Cardiac muscle cell (in vitro differentiated cells and primary cell): ENCODE measurements at places on chromosomes 12 and 14. TPM values are rescaled to one million over a fixed set of nuclear protein-coding genes. Genes with fewer than 3 reads are reported as not detected.

The GCH1 gene
- total RNA-seq, result 3.5 and 4.3 TPM in 2 replicates

The LRRC10 gene
- 33.5 and 44.0 TPM in 2 replicates for total RNA-seq

The KRT82 gene
- not detected in 2 replicates for total RNA-seq

The MAP3K12 gene
- 18.5 and 26.1 TPM in 2 replicates for total RNA-seq

The KRT75 gene
- not detected in 2 replicates for total RNA-seq

The CIT gene
- 3.9 and 30.3 TPM in 2 replicates for total RNA-seq

The PIK3C2G gene
- total RNA-seq, result not detected in 2 replicates

The LYZ gene
- 0.11 and 0.69 TPM in 2 replicates for total RNA-seq

The IFNG gene
- total RNA-seq, result not detected in 2 replicates

The FOXN4 gene
- 0.42 and 2.5 TPM in 2 replicates for total RNA-seq

The C1QL4 gene
- total RNA-seq, result not detected in 2 replicates
